Kidney glomerular epithelial cell (primary cell): ENCODE measurements at places on chromosomes 1 and 21.

DNA sequence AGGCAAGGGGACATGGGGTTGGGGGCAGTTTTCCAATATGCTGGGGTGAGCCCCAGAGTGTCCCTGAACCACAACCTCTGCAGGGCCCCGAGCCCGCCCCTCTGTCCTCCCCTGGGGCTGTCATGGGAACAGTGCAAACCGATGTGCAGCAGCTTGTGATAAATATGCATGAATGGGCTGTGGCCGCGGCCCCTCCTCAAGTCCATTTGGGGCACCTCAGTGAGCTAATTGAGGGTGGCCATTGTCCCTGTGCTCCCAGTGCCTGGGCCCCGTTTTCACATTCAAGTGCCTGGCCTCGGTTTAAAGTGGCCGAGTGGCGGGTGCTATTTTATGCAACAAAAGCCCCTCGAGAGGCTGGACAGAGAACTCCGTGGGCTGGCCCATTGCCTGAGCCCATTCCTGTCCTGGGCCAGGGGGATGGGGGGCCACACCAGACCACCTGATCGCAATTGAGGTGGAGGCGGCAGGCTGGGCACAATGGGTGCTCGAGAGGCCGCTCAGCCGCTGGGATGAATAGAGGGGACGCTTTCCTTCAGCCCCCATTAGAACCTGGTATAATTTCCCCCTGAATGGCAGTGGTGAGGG, 193.7 kb downstream of the FOXD2 start:
- no peak for DNase-seq

GRCh38 chr1:226712742-226713419, 26.2 kb downstream of the ITPKB start:
- DNase-seq = no peak

GRCh38 chr1:55374801-55375616, 159.8 kb upstream of the USP24 start:
- no peak for DNase-seq

DNA sequence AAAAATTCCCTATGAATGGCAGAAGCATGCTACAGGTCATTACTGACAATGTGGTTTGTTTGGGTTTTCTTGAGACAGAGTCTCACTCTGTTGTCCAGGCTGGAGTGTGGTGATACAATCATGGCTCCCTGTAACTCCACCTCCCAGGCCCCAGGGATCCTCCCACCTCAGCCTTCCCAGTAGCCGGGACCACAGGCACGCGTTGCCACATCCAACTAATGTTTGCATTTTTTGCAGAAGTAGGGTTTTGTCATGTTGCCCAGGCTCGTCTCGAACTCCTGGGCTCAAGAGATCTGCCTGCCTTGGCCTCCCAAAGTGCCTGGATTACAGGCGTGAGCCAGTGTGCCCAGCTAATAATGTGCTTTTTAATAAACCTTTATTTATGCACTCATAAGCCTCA, 259.1 kb downstream of the NFIA start:
- no peak for DNase-seq

DNA sequence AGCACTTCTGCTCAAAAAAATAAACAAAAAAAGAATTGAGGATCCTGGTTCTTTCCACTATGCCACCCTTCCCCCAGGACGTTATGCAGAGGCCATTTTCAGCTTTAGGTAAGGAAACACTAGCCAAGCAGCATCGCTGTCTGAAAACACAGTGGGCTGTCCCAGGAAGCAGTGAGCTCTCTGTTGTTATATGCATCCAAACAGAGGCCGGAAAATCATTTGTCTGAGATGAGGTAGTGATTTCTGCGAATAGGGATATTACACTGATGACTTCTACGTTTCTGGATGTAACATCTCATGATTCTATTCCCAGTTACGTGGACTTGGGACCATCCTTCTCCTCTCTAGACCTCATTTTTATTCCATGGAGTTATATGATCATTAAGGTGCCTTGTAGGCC, 137.2 kb downstream of the OMA1 start:
- no peak for DNase-seq
